ENCODE measurements at places on chromosomes 16 and 17.

- DNase-seq, result no peak
Observed at GRCh38 chr16:56057151-56057550, 134.1 kb upstream of the GNAO1 start.

DNA sequence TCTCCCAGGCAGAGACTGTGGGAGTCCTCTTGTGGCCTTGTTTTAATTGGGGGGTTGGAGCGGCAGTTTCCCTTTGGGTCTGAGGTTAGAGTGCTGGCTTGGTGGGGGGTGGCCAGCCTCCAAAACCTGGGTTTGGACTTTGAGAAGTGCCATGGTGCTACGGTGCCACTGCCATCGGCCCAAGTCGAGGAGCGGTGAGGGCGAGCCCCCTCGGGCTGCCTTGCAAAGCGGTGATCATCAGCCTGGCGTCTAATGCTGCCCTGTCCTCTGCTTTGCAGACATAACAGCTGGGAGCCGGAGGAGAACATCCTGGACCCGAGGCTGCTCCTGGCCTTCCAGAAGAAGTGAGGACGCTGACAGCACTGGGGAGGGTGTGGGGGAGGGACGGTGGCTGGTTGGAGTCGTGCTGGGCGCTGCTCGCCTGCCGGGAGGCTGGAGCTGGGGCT, 1.2 kb downstream of the CBX2 start:
- no peak for DNase-seq

- DNase-seq, result no peak
Observed at GRCh38 chr16:71441348-71442050, 355 bp downstream of the TLE7 start.

GRCh38 chr16:81697616-81698309, 81.3 kb upstream of the PLCG2 start:
- DNase-seq, result no peak

DNA sequence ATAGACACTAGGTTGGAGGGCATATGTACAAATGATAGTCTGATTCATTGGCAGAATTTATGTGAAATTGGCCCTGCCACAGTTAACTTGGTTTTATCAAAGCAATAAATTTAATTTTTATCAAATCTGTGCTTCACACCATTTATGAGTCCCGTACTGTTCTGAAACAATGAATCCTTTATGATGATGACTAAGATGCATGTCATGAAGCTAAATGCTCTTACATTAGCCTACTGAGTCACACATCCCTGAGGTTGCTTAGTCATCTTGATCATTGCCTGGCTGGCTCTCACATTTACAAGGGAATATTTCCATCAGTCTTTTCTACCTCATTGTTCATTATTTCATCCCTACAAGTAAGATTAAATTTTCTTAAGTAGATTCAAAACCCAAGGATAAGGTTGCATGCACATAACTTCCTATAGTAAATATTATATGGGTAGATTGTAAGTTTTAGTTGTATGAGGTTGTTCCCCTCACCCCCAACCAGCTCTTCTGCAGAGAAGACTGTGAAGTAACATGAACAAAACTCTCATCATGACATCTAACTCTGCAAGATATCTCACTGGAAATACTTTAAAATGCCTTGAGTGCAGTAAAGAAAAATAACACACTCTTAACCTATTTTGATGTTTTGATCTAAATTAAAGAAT, 170.7 kb downstream of the CYB561 start:
- no peak for DNase-seq

DNA sequence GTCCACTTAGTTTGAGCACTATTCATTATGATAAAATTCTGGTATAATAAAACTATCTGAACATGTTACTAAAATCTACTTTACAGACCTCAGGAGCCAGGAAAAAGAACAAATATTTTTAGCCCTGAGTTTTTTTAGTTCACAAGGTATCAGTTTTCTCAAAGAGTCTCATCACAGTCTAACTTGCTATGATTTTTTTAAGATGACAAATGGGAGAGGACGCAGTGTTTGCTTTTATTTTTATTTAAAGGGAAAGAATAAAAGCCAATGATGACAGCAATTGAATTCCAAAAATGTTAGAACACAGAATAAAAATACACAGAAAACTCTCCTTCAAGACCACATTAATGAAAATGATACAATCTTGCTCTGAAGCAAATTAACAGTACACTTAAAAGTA, 7.4 kb downstream of the MED13 start:
- DNase-seq, result no peak

- peak; percentile 60 for DNase-seq
Observed at GRCh38 chr16:89360760-89361435, 129.5 kb downstream of the ANKRD11 start.

GRCh38 chr16:80611171-80611929, 70.6 kb downstream of the DYNLRB2 start:
- no peak for DNase-seq

DNA sequence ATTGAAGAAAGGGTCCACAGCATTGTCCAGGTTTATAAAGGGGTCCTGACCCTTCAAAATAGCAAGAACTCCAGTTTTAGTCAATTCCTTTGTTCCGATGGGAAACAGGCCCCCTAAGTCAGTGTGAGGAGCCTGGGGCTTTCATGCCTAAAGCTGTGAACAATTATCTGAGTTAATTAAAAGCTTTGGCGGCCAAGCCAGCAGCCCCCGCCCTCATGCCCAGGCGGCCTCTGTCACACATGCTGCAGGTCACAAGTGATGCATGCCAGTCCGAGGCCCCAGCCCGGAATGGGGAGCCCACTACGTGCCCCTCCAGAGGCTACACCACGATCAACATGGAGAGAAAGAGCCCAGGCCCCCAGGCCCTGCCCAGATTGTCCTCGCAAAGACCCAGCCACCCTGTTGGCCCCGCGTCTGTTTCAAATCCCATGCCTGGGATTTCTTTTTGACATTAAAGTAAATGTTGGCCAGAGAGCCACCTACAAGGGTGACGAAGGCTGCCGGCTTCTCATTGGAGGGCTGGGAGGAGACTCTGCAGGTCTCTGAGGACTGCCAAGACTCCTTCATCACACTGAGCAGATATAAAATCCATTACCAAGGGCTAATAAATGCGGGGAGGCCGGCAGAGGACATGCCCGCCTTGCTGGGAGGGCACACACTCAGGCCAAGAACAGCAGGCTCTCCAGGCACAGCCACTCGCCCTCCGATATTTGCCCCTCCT, 14.5 kb upstream of the PITPNM3 start:
- DNase-seq, result no peak

- DNase-seq, result no peak
Observed at GRCh38 chr17:71375948-71376347, 744.9 kb upstream of the SOX9 start.

DNA sequence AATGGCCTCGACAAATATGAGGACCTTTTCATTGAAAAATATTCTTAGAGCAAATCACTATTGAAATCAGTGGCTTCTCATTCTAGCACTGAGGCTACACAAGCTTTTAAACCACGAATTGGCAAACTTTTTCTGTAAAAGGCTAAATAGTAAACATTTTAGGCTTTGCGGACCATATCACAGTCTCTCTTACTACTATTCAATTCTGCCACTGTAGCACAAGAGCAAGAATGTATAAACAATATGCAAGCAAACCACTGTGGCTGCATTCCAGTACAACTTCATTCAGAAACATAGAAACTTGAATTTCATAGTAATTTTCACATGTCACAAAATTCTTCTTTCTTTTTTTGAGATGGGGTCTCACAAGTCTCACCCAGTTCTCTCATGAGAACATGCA, 49.1 kb downstream of the PHLPP2 start:
- DNase-seq, result no peak

DNA sequence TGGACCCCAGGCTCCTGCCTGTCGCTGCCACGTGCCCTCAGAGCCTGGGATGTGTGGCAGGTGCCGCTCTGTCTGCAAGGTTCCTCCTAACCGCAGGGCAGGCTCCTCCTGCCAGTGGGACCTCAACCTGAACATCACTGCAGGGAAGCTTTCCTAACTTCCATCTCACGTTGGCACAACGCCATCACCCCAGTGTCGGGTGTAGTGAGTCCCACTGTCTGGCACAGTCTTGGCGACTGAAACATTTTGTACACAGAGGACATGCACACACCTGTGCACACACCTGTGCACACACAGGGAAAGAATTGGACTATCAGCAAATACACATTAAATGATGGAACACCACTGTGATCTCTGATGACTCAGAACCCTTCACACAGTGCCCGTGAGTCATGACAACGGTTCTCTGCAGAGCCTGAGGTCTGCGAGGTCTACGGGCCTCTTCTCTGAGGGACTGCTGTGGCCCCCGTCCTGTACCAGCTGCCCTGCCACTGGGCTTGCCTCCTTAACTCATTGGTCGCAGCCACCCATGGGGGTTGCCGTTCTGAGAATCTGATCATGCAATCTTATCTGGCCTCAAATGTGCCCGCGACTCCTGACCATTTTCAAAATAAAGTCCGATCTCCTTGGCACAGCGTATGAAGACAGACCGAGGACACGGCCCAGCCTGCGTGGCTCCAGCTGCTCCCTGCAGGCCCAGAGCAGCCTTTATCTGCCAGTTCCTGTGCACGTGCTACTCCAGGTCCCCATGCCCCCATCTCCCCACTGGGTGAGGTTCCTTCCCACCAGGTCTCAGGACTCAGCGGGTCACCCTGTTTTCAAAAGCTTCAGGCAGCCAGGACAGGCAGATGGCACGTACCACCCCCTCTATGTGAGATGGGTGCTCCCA, 7.6 kb downstream of the CCDC57 start:
- DNase-seq, result no peak

- DNase-seq, result no peak
Observed at GRCh38 chr17:1755252-1755826, 6.5 kb upstream of the SERPINF1 start.

GRCh38 chr16:23927796-23928195, 92.0 kb downstream of the PRKCB start:
- DNase-seq, result no peak

- no peak for DNase-seq
Observed at GRCh38 chr16:3138342-3138741, 3.5 kb downstream of the ZNF213 start.

GRCh38 chr17:70535986-70536385, 366.7 kb downstream of the KCNJ2 start:
- DNase-seq, result no peak

DNA sequence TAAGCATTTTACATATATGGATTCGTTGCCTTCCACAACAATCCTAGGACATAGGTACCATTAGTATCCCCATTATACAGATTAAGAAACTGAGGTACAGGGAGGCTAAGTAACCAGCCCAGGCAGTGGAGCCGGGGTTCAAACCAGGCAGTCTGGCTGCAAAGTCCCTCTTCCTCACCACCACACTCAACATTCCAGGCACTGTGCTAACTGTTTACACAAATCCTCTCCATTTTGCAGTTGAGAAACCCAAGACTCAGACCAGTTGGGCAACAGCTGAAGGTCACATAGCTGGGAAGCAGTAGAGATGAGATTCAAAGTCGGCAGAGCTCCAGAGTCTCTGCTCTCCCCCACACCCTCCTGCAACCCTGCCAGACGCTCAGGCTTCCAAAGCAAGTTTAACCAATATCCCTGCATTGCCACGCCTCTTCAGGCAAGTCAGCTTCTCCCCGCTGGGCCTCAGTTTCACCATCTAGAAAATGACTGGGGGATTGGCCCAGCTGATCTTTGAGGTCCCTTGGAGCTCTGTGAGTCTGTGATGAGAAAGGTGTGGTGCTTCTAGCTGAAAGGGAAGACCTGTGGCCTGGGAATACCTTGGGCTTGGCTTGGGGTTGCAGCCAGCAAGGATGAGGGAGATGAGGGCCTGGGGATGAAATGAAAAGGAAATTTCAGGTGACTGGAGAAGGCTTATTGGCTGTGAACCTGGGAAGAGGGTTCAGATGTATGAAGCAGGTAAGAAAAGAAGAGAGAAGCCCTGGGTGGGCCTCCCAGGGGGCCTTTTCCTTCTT, 14.0 kb downstream of the CCR7 start:
- no peak for DNase-seq
